GOT3 (cell line): ENCODE measurements at places on chromosomes 7 and 10.

DNA sequence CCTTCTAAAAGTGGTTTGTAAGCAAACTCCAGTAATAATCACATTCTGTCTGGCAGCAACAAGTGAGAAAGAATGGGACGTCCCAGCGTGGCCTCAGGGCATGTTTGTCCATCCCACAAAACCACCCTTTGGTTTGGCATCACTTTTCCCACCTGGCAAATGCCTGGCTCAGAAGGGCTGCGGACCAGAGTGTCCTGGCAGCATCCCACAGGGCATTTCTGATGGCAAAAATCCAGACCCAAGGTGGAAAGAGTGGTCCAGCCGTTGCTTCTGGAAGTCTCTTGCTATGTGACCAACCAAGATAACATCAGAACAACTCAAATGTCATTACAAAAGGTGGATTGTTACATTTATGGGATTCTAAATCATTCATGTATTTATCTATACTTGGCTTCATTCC is 174.4 kb downstream of the CREB5 start:
- DNase-seq: no peak

DNA sequence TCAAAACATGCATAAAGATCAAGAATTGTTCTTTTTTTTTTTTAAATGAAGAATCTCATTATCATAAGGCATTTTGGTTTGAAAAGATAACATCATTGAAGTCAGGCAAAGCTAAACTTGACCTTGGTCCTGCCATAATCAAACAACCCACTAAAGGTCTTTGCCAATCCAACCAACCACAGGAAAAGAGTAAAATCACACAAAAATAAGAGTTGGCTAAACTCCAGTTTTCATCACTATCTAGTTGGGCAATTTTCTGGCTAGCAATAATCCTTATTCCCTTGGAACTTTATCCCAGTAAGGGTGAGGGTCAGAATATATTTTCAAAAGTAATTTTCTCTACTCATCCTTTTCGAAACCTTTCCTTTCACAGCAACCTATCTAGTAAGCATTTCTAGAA is 62.4 kb downstream of the HIBADH start:
- DNase-seq: no peak

DNA sequence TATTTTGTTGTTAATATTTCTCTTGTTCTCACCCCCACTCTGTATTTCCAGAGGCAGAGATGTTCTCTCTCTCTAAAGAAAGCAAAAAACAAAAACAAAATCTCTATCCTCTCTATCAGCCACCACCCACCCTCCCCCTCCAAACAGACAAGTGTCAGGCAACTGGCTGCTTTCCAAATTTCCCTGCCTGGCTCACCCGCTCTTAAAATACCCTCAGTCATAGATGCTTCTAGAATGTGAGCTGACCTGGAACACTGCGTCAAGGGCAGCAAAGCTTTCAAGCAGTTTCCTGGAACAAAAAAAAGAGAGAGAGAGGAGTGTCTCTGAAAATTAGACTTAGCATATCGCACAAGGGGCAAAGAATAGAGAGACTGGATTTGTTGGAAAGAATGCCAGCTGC is 341.0 kb upstream of the ZMIZ1 start:
- DNase-seq: no peak

DNA sequence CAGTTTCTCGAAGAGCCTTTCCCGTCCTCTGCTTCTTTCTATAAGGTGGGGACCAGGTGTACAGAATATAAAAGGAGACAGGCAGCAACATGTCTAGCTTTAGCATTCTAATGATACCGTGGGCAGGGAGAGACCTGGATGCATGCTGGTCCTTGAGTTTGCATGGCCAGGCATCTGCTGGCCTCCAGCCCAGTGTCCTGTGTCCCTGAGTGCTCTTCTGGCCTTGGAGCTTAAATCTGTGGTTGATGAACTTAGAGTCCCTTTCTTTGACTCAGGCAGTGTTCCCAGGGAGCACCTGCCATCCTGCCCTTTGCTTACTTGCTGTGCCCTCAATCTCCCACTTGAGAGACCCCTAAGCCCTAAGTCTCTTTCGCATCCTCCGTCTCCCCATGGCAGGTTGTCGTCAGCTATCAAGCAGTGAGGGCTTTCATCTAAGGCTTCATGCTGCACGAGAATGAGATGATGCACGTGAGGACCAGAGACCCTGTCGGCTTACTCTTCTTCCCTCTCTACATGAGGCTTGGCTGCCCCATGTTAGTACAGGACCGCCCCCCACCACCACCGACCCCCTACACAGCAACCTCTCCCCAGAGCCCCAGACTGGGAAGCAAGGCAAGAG is 313.4 kb upstream of the C7orf33 start:
- DNase-seq: no peak

DNA sequence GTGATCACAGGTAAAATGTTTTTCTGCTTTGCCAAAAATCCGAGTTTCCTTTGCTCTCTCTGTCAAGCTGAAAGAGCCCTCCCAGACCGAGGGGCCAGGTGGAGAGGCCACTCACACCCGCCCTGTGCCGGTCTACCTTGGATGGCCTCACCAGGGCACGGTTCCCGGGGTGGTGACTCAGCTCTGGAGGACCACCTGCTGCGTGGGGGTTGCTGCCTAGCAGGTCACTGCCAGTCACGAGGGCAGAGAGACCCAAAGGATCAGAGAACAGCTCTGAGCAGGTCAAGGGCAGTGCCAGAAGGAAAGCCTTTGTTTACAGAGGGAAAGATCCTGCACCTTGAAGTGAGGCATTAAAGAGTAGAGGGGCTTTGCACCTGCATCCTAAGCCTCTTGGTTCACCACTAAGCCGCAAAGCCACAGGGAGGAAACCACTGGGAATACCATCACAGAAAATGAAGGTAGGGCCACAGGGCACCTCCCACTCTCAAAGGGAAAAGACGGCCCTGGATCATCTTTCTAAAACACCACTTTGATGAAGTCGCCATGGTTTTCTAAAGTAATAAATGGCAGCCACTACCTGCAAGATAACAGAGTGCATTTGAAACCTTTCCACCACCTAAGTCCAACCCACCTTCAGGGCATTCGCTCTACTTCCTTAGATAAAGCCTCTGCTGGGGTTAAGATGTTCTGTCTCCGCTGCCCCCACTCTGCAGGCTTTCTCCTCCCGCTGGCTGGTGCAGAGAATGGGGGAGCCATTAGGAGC is 160.3 kb upstream of the KLF14 start:
- no peak for DNase-seq
